ENCODE measurements at places on chromosomes 5 and 9.
A peak's percentile ranks its signal among the peaks of the same experiment; 100 is the strongest.

GRCh38 chr9:6827439-6828145 lies 69.8 kb downstream of the KDM4C start:
- DNase-seq = no peak

GRCh38 chr9:135804581-135805421 lies 102.5 kb downstream of the CAMSAP1 start:
- no peak for DNase-seq

DNA sequence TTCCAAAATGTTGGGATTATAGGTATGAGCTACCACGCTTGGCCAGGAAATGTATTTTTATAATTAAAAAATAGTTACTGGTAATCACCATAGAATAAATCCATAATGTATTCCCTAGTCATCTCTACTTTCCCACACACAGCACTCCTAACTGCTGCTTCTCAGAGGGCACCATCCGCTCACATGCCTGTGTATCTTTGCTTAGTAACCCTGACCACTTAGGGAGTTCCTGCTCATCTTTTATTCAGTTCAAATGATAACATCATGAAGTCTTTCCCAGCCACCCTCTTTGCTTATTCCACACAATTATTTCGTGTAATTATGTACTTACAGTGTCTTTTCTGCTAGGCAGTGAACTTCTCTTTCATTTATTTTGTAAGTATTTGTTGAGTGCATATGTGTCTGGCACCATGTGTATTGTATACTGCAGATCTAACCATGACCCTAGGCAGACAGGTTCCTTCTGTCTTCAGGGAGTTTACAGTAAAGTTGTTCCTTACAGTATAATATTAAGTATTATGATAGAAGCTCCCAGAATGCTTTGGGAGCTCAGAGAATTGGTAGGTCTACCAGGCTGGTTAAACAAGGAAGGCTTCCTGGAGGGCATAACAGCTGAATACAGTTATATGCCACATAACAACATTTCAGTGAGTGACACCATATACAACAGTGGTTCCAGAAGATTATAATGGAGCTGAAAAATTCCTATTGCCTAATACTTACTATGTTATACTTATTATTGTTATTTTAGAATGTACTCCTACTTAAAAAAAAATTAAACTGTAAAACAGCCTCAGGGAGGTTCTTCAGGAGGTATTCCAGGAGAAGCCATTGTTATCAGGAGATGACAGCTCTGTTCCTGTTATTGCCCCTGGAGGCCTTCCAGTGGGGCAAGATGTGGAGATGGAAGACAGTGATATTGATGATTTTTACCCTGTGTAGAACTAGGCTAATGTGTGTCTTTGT lies 39.2 kb downstream of the DCAF10 start:
- DNase-seq = no peak

DNA sequence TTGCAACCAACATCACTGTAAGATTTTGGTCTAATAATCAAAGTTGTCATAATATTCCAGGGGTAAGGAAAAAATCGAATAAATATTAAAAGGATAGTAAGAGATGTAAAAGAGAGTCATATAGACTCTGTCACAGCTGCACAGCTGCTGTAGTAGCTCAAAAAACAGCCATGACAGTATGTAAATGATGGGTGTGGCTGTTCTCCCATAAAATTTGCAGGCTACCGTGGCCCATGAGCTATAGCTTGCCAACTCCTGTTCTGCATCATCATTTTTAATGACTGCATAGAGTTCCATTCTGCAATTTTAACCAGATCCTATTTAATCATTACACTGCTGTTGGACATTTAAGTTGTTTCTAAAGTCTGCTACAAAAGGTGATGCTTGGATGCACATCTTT lies 450.5 kb upstream of the MPDZ start:
- DNase-seq = no peak

- peak; percentile 23 for DNase-seq
These were observed 64.5 kb downstream of the TMEM161B start for GRCh38 chr5:88203981-88204750.

DNA sequence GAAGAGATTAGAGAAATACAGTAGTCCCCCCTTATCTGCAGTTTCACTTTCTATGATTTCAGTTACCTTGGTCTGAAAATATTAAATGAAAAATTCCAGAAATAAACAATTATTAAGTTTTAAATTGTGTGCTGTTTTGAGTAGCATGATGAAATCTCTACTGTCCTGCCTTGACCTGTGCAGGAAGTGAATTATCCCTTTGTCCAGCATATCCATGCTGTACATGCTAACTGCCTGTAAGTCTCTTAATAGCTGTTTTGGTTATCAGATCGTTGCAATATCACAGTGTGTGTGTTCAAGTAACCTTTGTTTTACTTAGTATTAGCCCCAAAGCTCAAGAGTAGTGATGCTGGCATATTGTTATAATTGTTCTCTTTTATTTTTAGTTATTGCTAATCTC lies 11.2 kb upstream of the JAK2 start:
- no peak for DNase-seq

DNA sequence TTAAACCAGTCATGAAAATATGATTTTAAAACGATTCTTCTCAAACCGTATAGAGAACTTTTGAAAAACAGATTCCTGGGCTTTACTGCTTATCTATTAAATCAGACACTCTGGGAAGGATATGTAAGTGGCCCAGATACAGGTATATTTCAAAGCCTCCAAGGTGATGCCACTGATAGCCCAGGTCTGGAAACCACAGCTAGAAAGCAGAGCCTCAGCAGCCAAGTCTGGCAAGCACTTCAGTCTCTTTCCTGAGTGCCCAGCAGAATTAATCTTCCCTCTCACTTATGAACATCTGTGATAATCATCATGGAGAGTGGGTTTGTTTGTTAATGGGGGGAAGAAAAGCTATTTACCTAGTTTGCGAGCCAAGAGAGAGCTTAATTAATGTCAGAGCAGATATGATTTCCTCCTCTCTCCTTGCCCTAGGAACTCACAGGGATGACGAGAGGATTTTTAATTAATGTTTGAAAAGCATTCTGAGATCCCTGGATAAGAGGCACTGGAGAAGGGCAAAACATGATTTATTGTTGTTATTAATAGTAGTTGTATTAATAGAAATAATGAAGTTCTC lies 368.4 kb downstream of the TLE1 start:
- DNase-seq = no peak

- no peak for DNase-seq
These were observed 194.0 kb downstream of the NFIB start for GRCh38 chr9:14119694-14120514.

DNA sequence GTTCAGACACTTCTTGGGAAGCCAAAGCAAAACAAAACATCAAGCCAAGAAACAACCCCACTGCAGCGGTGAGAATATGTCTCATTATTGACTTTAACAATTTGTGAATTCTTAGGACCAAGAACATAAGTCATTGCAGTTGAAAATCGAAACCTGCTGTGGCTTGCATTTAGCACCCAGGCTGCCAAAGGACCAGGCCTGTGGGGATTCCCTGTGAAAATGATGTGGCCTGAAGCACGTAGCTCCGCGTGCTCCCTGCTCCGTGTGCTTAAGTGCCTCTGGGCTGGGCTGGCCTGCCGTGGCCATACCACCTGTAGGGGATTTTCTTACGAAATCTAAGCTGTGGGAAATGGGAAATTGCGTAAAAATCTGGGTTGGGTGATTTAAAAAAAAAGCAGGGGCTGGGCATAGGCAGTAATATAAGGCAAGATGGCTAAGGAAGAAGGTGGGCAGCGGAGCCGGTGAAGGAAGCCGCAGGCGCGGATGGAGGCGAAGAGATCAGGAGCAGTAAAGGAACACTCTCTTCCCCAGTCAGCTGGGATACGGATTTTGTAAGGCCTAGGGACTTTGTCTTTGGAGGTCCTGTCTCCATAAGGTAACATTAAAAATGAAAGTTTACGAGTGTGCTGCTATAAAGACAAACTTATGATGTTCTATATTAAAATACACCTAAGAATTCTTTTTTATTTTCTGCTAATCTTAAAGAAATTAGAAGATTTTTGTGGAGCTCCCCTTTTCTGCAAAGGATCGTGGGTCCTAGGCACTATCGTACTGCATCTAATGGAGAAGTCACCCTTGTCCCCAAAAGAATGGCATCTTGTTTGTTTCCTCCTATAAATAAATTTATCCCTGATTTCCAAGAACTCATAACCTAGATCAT lies 189.6 kb upstream of the SEMA6A start:
- no peak for DNase-seq

DNA sequence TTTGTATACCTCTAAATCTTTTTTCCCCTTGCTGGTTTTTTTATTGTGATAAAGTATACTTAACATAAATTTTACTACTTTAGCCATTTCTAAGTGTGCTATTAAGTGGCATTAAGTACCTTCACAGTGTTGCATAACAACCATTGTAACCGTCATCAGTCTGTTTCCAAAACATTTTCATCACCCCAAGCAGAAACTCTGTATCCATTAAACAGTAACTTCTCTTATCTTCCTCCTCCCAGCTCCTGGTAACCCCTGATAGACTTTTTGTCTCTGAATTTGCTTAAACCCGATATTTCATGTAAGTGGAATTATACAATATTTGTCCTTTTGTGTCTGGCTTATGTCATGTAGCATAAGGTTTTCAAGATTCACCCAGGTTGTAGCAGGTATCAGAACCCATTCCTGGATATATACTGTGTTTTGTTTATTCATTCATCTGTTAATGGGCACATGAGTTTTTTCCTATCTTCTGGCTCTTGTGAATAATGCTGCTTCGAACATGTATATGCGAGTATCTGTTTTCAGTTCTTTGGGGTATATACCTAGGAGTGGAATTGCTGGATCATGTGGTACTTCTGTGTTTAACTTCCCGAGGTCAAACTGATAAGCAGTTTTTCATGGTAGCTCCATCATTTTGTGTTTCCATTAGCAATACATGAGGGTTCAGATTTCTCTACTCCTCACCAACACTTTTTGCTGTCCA lies 66.4 kb downstream of the EHMT1 start:
- no peak for DNase-seq

DNA sequence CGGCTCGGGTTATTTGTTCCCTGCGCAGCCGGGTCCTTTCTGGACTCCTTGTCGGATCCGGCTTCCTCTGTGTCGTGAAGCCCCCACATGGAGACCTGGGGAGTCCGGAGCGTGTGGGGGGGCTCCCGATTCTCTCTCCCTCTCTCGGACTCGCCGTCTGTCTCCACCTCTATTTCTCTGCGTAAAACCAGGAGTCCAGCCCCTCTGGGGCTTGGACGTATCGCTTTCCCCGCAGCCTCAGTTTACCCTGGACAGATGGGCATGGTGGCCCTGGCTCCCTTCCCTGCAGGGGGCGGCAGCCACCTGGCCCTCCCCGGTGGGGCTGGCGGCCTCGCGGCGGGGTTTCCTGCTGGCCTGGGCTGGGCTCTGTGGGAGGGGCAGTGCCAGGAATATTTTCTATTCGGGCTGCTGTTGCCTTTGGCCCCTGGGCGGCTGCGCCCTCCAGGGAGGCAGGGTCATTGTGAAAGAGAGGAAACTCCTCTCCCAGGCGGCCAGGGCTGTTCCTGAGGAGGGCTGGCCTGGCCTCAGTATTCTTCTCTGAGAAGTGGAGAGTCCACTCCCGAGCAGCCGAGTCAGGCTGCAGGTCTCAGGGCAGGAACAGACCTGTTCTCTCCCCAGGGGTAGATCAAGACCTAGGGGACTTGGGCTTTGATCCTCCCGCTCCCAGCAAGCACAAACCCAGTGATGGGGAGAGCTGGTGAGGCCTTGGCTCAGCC lies 665 bp downstream of the ASS1 start:
- no peak for DNase-seq

- DNase-seq = no peak
These were observed 567.5 kb downstream of the ELAVL2 start for GRCh38 chr9:23258569-23258968.

- DNase-seq = no peak
These were observed 87.0 kb downstream of the SMIM23 start for GRCh38 chr5:171872666-171873065.

- no peak for DNase-seq
These were observed 73.9 kb downstream of the GABBR2 start for GRCh38 chr9:98634685-98635336.

DNA sequence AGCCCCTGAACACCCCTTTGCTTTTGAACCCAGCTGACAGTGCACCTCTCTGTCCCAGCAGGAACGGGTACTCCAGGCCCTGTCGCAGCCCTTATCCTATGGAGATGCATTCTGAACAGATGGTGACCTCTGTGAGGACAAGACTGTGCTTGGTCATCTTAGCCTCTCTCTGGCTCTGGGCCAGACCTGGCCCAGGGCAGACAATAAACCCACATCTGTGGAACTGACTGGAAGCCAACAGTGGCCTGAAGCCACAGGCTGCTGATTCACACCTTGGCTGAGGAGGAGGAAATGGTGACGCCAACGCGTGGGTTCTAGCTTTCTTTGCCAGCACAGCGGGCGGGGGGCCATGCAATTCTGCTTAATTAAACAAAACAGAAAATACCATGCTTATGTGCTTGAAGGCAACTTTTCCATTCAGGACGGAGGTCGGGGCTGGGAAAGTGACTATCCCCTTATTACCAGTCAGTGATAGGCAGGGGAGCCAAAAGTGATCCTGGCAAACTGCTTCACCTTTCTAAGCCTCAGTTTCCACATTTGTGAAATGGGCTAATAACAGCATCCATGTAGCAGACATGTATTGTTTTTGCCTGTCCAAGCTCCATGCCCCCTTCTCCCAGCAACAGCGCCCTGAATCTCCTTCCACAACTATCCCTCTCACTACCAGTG lies 10.8 kb downstream of the SH3PXD2B start:
- DNase-seq = peak; percentile 65

DNA sequence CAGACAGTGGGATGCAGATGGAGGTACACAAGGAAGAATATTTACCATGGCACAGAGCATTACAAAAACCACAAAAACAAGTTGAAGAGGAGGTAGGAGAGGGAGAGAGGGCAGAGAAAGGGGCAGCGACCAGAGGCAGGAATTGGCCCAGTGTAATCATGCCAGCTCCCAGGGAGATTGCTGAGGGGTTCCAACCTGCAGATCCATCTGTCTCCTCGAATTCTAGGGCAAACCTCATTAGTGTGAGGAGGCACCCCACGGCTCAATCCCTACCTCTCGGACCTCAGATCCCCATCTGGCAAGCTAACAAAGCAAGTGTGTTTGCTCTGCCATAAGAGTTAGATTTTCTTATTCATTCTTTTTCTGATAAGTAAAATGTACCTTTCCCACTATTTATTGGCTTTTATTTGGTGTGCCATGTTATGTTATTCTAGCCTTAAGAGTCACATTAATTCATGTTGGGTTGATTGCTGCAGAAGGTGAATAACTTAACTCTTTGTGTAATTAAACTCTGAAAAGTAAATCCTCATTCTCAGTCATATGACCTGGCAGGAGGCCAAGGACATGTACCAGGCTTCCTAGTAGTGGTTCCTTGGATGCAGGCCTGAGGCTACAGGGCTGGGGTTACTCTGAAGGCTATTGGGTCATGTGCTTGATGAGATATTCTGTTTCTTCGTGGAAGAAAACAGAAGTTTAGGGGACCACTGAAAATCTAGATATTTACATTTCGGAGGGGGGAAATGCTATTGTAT lies 315.2 kb upstream of the ATP10B start:
- DNase-seq = no peak

DNA sequence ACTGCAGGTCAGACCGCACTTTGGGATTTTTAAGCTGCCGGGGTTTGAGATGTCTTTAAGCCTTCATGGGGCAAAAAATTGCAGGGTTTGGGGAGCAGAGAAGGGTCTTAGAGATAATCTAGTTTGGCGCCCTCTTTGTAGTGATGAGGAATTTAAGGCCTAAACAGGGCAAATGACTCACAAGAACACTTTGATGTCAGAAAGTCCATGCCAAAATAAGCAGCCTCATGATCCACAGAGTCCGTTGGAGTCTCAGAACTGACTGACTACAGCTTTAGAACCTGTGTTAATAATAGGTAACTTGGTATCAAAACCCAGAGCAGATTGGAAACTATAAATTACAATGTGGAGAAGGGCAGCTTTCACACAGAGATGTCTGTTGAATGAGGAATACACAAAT lies 35.9 kb upstream of the PTGS1 start:
- no peak for DNase-seq
